ENCODE measurements at places on chromosomes 5 and 9.

GRCh38 chr5:60843386-60843935, 608 bp downstream of the ELOVL7 start:
- DNase-seq = peak; percentile 70

DNA sequence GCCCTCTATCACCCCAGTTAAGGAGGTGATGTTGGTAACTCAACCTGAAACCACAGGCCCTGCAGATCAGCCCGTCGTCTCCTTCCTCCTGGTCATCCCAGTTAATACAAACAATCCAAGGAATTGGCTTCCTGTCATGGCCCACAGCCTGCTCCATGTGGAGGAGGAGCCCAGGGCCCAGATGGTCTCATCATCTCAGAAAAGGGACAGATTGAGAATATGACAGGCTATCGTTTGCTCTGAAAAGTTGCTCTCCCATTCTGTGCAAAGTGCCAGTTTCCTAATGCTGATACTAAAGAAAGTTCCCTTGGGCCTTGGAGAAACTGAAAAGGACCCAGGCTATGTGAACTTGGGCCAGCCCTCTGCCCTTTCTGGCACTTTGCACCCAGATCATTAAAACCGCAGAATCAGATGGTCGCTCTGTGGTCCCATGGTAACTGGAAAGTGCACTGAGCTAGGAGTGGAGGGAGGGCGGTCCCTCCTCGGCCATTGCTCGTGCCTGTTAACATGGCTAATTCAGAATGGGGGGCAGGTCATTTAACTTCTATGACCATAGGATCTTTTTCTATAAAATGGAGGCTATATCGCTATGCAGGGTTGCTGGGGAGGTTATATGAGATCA, 675 bp upstream of the SPAAR start:
- no peak for DNase-seq

DNA sequence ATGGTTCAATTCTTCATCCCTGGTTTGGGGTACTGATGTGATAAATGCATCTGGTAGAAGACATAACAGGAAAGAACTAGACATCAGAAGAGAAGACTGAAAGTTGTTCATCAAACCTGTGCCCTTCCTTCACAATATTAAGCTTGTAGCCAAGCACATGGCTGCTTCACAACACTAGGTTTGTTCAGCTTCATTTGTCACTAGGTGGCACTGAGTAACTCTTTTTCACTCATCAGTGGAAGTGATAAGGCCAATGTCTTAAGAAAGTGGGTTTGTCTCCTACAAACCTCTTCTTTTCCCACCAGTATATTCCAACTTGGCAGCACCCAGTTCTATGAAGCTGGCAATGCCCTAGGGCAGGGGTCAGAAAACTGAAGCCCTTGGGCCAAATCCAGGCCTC, 26.9 kb downstream of the ZNF484 start:
- no peak for DNase-seq

DNA sequence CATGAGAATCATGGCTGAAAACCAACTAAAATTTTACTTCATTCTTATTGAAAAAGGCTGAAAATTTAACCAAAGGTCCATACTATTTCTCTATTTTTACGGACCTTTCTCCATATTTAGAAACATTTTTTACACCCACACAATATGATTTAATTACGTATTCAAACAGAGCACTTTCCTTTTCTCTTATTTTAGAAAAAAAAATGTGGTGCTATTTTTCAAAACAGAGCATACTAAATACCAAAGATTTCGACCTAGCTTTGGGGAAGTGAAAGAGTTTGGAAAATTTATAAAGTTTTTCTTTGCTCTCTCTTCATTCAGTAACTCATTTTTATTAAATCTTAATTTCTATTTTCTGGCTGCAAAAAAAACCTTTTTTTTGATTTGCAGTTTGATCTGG, 38.1 kb downstream of the RNF145 start:
- DNase-seq = no peak

- DNase-seq = no peak
These were observed 364.6 kb downstream of the TLE4 start for GRCh38 chr9:79936336-79936735.

GRCh38 chr5:120152472-120152871, 311.6 kb upstream of the PRR16 start:
- peak; percentile 71 for DNase-seq

GRCh38 chr5:111194925-111195324, 29.3 kb upstream of the CAMK4 start:
- DNase-seq = no peak

- no peak for DNase-seq
These were observed 434.6 kb downstream of the ENC1 start for GRCh38 chr5:74205767-74206578.

- DNase-seq = no peak
These were observed 17.5 kb upstream of the TRIM14 start for GRCh38 chr9:98136489-98136888.

- no peak for DNase-seq
These were observed 378.2 kb downstream of the FAM170A start for GRCh38 chr5:120007598-120007997.

- peak; percentile 20 for DNase-seq
These were observed 6.3 kb downstream of the SHB start for GRCh38 chr9:38062498-38063362.

DNA sequence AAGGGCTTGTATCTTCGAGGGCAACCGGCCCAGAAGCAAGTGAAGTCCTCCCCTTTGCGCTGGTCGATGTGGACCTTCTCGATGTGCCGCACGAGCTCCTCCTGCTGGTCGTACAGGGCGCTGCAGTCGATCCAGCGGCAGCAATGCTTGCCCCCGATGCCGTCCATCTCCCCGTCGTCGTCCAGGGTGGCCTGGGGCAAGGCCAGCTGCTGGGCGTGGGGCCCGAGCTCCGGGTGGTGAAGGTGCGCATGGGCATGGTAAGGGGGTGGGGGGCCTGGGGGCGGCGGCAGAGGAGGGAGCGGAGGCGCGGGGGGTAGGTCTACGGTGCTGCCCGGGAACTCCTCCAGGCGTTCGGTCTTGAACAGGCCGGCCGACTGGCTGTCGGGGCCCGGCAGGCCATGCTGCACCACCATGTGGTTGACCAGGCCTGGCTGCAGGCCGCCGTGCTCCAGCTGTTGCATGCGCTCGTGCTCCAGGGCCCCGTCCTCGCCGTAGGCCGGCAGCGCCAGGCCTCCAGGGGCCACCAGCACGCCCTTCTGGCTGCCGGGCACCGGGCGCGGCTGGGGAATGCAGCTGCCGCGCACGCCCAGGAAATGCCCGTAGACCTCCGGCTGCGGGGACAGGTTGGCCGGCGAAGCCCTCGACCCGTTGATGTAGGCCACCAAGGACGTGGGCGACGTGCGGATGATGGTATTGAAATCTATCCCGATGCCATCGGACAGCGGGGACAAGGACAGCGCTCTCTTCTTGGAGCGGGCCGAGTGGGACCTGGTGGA, 181.8 kb downstream of the GLIS3 start:
- peak; percentile 1 for DNase-seq

DNA sequence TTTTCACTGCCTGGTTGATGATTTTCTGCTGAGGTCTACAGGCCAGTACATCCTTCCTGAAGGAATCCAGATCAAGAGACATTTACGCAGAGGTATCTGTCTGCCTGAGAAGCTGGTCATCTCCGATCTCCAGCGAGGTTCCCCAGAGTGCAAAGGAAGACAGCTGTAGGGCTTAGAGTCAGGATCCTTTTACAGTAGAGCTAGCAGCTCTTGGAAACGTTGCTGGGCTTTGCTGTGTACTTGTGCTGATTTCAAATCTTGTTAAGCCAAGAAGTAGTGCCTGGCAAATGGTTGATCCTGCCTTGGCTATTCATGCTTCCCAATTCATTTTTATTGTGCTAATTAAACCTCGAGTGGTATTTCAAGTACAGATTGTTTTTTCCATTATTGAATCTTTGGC, 48.9 kb downstream of the NTRK2 start:
- DNase-seq = no peak

- DNase-seq = no peak
These were observed 228.1 kb upstream of the PANK3 start for GRCh38 chr5:168807287-168807686.
